ENCODE measurements at places on chromosomes 5 and 9.

- DNase-seq = no peak
Measured at GRCh38 chr5:225334-225733, 7.2 kb downstream of the SDHA start.

DNA sequence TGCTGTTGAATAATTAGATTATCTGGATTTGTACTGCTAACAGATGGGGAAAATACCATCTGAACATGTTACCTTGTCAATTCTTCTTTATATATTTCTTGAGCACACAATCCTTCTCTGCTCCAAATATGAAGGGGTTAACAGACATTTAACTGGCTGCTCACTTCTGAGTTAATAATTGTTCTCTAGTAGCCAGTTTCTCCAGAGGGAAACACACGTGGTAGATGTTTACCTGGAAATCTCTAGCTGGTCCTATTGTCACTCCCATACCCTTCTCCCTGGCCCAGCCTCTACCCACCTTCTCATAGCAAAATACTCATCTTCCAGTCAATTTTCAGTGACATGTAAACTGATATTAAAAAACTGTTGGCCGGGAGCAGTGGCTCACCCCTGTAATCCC, 101.5 kb upstream of the ZNF462 start:
- DNase-seq = no peak

DNA sequence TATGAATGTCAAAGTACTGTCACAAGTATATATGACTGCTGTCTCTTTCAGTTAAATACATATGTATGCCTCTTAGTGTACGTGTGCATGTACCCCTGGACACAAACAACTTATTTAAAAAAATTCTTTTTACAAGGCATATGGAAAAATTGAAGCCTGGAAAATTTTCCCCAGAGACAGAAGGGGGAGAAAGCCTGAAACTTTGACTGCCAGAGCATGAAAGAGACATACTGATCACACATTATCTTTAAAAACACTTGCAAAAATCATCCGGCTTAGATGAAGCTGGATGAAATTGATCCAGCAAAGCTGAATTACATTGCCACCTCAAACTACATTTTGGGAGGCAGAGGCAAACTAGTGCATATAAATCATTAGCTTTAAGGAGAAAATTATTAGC, 88.0 kb upstream of the NFIB start:
- DNase-seq = no peak

GRCh38 chr9:28317745-28318144, 744.5 kb upstream of the C9orf72 start:
- DNase-seq = no peak

DNA sequence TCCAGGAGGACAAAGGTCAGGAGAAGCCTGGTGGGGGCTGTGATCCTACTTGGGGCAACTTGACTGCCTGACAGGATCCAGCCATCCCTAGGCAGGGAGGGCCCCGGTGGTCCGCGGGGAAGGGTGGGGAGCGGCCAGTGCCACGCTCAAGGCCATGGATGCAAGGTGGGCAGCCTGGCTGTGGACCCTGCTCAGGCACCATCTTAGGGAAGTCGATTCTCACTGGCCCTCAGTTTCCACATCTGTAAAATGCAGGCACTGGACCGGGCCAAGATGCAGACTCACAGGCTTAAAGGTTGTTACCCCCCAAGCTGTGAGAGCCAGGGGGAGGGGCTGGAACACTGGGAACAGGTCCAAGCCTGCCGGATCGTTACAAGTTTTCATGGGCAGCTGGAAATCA, 8.7 kb upstream of the DOLPP1 start:
- no peak for DNase-seq

GRCh38 chr5:61289669-61290306, 42.3 kb upstream of the ZSWIM6 start:
- no peak for DNase-seq

DNA sequence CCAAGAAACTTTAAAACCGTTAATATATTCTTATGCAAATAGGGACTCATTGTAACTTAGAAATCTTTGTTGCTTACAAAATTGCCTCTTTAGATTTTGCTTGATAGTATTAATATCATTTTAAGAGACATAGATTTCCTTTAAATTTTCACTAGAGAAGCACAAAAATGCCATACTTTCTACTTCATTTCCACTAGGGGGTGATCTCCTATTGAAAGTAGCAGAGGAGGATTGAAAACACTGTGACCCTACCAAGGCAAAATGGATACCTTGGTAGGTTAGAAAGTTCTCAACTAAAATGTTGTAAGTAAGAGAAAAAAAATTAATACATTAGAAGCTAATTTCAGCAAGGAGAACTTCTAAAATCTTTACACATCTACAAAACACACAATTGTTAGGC, 204.9 kb downstream of the CHSY3 start:
- no peak for DNase-seq

- DNase-seq = no peak
Measured at GRCh38 chr5:132378580-132378979, 9.1 kb downstream of the SLC22A5 start.

- DNase-seq = no peak
Measured at GRCh38 chr9:31606678-31607077, 777.8 kb upstream of the ACO1 start.

Measured in stimulated activated CD4-positive, alpha-beta T cell treated with anti-CD3 and anti-CD28 coated beads, Interleukin-15, amount 100 ng/mL, for 24 hours (primary cell).